T-helper 1 cell (primary cell): ENCODE measurements at places on chromosomes 4 and X.
A peak's percentile ranks its signal among the peaks of the same experiment; 100 is the strongest.

DNA sequence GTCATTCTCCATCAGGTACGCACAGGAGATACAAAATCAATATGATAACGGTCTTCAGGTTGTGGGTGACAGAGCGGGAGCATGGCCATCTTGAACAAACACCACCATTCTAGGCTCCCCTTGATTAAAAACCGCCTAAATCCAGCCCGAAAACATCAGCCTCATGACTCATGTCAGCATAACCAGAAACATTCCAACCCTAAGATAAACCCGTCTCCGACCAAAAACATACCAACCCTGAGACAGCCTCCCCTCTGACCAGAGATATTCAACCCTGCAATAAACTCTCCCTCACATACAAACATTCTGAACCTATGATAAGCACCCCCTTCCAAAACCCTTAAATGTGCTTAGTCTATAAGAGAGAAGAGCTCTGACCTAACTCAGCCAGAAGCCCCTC is 157.9 kb downstream of the DHRSX start:
- no peak for DNase-seq

DNA sequence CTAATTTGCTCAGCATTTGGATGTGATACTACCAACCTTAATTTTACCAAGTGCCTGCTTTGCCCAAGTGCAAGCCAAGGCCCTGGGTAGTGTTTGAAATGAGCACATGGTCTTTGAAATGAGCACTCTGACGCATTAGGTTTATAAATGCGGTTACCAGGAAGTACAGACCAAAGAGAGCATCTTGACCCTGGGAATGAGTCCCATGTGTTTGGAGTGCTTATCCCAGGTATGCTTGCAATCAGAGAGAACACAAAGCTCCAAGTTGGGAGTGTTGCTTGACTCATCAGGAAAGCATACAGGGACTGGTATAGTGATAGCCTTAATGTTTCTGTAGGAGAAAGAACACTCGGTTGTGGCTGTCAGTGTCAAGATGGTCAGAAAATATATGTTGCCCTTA is 203.6 kb upstream of the MAMLD1 start:
- DNase-seq: no peak

GRCh38 chr4:112343330-112344080 is 46.3 kb downstream of the ALPK1 start:
- DNase-seq: no peak

DNA sequence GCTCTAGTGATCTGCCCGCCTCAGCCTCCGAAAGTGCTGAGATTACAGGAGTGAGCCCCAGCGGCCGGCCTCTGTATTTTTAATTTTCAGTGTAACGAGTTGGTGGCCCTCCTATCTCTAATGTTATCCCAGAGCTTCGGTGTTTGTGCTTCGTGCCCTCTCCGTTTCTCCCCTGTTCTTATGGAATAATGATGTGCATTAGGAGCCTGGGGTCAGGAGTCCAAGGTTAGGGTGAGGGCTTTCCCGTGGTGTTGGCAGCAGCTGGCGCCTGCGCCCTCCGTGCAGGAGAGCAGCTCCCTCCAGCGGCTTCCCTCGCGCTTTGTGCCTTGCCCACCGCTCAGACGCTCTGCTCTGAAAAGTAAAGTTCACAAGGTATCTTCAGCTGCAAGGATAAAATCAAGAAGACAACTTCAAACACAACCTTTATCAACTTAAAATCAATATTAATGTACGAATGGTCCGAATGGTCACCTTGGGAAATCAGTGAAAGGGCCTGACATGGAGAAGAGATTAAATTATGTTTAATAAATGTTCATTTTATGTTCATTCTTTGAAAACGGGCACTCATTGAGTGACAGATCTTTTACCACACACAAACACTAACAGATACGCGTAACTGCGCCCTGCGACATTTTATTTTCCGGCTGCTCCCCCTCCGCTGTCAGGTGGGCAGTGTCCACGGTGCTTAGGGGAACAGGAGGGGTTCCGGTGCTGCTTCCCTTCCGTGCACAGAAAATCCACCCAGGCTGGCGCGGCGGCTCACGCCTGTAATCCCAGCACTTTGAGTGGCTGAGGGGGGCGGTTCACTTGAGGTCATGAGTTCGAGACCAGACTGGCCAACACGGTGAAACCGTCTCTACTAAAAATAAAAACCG is 62.4 kb downstream of the TRAPPC11 start:
- DNase-seq: no peak

DNA sequence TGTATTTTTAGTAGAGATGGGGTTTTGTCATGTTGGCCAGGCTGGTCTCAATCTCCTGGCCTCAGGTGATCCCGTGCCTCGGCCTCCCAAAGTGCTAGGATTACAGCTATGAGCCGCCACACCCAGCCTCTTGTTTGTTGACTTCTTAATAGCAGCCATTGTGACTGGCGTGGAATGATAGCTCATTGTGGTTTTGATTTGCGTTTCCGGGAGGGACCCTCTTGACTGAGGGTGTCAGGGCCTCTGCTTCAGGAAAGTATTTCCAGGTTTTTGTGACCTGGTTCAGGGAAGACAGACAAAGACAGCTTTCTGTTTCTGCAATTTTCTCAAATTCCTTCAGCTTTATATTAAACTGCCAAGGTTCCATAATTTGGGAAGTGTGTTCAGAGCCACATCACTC is 15.1 kb downstream of the CSF2RA start:
- no peak for DNase-seq

DNA sequence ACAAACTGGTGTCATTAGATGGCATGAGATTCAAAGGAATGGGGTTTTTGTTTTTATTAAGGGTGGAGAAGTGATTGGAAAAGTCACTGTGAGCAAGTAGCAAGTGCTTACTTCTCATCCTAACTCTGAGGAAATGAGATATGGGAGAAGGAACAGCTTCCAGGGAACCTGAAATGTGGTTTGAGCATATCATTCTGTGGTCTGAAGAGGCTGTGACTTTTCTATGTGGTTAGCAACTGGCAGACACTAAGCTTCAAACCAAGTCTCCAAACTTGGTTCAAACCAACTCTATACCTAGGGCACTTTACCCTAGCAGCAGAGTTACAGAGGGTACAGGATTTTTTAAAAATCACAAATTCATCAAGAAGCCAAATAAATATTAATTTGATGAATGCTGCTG is 58.2 kb downstream of the DCLK2 start:
- DNase-seq: no peak

DNA sequence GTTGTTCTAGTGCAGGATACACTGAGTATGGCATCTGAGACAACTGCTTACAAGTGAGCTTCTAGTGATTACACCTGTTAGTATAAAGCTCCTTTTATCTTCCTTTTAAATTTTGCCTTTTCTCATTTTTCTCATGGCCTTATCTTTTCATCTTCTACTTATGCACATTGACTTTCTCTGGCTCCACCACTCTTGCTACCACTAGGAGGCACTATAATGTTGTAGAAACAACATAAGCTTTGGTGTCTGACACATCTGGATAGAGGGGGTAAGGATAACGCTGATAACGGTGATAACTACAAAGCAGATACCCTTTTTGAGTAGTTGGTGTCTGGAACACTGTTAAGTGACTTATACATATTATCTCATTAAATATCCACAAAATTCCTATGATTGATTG is 187.4 kb upstream of the TEX13C start:
- no peak for DNase-seq

DNA sequence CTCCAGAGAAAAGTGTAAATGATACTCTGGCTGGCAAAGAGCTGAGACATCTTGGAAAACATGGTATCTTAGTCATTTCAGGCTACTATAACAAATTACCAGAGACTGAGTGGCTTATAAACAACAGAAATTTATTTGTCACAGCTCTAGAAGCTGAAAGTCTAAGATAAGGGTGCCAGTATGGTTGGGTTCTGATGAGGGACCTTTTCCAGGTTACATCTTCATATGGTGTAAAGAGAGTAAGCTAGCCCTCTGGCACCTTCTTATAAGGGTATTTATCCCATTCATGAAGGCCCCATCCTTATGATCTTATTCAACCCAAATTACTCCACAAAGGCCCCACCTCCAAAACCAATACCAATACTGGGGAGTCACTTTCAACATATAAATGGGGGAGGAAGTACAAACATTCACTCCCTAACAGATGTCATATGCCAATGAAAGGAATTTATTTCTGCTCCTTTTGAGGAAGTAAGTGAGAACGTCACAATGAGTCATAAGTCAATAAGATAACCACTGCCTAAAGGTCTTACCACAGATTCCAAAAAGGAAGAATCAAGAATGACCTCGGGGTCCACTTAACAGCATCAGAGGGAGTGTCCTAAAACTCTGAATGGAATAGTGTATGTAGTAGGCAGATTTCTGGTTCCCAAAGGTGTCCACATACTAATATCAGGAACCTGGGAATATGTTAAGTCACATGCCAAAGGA is 246.6 kb downstream of the OPHN1 start:
- no peak for DNase-seq

- DNase-seq: no peak
These were observed 712.0 kb upstream of the AADAT start for GRCh38 chr4:170801771-170802170.

GRCh38 chr4:83417566-83417965 is 38.1 kb downstream of the HELQ start:
- DNase-seq: no peak

DNA sequence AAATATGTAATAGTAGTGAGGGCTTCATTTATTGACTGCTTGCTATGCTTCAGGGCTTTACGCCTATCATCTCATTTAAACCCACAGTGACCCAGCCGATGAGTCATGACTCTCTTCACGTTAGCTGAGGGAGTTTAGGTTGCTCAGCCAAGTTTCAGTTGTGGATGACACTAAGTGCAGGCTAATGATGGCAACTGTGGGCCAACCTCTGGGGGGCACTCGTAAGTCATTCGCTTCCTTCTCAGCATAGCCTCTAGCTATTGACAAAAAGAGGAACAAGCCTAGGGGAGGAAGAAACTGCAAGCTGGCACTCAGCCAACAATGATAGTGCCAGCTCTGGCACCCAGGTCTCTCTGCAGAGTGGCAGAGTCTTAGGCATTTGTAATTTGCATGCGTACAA is 325.0 kb downstream of the ARHGAP10 start:
- DNase-seq: peak; percentile 87

- peak; percentile 19 for DNase-seq
These were observed 18.8 kb upstream of the CHRNA9 start for GRCh38 chr4:40316333-40316781.

GRCh38 chrX:122626871-122627270 is 557.2 kb upstream of the GRIA3 start:
- no peak for DNase-seq

- no peak for DNase-seq
These were observed 56.4 kb upstream of the NUDT6 start for GRCh38 chr4:122978789-122979188.

- DNase-seq: no peak
These were observed 1080.5 kb upstream of the TENM3 start for GRCh38 chr4:181162676-181163075.

DNA sequence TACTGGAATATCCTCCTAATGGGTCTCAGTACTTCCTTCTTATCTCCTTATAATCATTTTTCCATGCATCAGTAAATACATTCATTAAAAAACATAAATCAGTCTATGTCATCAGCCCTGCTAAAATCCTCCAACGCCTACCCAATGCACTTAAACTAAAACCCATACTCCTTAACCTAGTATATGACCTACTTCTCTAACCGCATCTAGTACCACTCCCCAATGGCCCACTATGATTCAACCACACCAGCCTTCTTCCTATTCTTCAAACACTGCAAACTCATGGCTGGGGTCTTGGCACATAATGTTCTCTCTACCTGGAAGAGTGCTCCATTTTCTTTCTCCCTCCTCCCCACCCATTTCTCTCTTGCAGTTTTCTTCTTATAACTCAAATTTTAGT is 18.7 kb downstream of the TEC start:
- DNase-seq: no peak

GRCh38 chr4:14726441-14726840 is 275.8 kb upstream of the CPEB2 start:
- DNase-seq: no peak

GRCh38 chrX:131881194-131881593 is 141.9 kb upstream of the STK26 start:
- DNase-seq: no peak

GRCh38 chrX:102958794-102959193 is 21.7 kb downstream of the RAB40AL start:
- no peak for DNase-seq

DNA sequence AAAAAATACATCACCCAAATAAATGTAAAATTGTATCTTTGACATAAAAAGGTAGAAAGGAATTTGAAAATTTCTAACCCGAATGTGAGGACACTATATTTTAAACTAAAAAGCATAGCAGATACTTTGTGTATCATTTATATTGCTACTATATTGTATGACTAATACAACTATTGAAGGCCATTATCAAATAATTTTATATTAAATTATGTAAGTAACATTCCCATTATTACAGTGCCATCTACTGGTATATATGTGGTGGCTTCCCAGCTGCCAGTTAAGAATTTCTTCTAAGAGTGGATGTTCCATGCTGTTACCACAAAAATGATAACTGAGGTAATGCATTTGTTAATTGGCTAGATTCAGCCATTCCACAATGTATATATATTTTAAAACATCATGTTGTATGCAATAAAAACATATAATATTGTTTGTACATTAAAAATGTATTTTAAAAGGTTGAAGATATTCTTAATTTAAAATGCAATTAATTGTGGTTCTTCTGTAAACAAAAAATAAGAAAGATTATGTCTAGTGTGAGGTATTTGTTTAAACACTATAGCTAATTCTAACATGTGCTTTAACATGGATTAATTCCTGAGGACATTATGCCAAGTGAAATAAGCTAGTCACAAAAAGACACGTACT is 65.3 kb downstream of the EGF start:
- DNase-seq: no peak

DNA sequence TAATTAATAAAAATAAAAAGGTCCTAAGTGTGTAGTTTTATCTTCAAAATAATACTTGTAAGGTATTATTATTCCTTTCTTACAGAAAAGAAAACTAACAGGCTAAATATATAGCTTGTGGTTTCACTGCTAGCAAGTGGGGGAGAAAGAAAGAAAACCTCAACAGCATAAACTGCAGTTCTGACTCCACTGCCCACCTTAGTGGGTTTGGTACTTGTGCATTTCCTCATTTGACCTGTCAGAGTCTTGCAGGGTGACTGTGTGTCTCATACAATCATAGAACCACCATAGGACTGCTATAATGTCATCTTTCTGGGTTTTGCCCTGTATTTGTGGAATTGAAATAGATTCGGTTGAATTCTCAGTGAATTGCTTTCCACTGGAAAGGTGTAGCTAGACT is 94.7 kb upstream of the PUDP start:
- DNase-seq: no peak

GRCh38 chr4:112176596-112176995 is 31.3 kb downstream of the FAM241A start:
- no peak for DNase-seq
